Hematopoietic multipotent progenitor cell treated with erythropoietin and hydrocortisone succinate and interleukin-3 and kit ligand, for 8 days (in vitro differentiated cells): ENCODE measurements at places on chromosomes 3 and 15.

GRCh38 chr15:56984681-56985481 is 66.4 kb downstream of the TCF12 start:
- no peak for DNase-seq

DNA sequence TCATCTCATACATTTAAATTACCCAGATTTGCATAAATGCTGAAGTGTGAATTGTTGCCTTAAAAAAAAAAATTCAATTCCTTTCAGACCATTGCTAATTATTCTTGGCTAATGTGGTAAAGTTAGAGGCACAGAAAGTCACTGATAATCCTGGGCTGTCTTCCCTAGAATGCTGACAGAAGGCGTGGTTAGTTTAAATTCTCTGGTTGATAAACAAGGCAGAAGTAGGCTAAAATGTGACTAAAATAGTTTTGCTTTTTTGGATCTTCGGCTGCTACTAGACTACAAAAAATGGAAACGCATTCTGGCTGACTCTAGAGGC is 193.7 kb downstream of the OTOL1 start:
- no peak for DNase-seq

DNA sequence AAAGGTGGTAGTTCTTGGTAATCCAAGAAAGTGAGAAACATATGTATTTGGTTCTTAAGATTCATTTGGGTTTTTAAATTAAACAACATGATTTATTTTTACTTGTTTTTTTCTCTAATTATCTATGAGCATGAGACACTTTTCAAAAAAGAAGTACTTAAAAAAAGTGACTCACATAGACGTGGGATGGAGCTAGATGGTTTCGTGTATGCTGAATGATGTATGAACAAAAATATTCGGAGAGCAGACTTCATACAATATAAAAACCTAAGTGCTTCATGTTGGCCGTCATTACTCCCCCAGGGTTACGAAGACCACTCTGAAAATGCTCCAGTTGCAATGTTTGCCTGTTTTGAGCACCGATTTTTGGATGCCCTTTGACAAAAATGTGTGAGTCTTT is 90.9 kb downstream of the RORA start:
- DNase-seq = no peak

DNA sequence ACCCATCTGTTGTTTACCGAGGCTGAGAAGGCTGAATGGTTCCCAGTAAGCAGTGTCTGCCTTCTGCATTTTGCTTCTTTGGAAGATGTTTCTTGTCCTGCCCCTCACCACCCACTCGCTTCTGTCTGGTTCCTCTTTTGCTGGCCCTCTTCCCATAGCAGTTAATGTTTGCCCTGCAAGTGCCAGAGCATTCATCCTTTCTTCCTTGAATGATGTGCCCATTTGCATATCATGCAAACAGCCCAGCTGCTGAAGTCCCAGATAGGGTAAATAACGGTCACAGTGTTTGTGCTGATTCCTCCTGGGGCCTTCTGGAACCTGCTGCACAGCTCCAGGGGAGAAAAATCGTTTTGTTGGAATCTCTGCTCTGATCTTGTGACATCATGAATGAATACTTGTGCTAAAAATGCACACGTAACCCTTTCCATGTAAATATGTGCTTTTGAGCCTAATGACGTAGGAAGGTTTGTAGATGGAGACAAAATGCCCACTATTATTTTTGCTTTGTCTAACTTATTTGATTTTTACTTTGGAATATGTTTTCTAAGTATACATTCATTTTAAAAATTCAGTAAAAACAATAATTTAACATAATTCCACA is 381.0 kb downstream of the SOX2 start:
- no peak for DNase-seq

DNA sequence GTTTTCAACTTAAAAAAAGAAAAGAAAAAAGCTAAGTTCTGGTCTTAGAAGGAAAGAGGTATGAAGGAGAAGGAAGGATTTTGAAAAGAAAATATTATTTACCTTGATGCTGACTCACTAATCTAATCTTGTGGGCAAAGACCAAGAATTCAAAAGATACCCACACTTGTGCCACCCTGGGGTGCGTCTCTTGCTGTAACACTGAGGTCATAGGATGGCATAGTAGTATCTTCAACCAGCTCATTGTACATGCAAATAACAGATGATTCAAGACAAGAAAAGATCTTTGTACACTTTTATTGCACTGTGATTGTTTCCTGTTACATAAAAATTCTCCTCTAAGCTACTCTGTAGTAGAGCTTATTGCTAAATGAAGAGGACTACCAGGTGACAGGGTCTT is 17.3 kb downstream of the PLS1 start:
- DNase-seq = peak; percentile 46

- DNase-seq = no peak
Observed at GRCh38 chr3:126441256-126441880, 34.3 kb downstream of the ZXDC start.

- DNase-seq = no peak
Observed at GRCh38 chr3:5673521-5673920, 486.0 kb downstream of the EDEM1 start.

- no peak for DNase-seq
Observed at GRCh38 chr3:178201714-178202113, 334.5 kb upstream of the KCNMB2 start.

GRCh38 chr3:190541560-190541959 is 27.7 kb downstream of the IL1RAP start:
- DNase-seq = no peak

DNA sequence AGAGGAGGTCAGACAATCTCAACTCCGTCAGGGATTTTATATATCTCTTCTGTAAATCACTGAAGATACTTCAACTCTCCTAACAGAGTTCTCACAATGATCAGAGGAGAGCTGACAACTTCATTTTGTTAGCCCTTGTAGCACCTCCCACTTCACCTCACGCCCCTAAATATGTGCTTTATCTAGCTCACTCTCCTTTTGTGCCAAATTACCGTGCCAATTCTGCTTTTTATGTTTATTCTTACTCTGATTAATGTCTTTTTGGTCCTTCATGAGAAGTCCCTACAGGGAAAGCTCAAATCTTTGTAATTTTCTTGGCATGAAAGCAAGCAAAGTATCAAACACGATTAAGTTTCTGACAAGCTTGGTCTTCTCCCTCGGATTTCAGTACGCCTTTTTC is 636.1 kb upstream of the NAALADL2 start:
- DNase-seq = no peak

- DNase-seq = peak; percentile 19
Observed at GRCh38 chr3:165854696-165855095, 17.5 kb upstream of the BCHE start.

DNA sequence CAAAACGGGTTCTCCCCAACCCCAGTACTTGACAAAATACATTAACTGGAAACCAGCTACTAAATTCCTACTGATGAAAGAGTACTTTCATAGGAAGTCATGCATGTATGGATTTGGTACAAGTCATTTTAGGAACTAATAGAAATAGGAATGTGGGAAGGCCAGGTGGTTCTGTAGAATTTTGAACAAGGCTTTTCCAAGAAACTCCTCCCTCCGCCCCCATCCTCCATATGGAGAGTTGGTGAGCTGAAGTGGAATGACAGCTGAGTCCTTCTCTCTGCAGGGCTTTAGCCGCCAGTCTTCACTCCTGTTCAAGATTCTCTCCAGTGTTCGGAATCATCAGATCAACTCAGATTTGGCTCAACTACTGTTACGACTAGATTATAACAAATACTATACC is 33.2 kb downstream of the TUBGCP4 start:
- no peak for DNase-seq

GRCh38 chr3:190586631-190587011 is 72.7 kb downstream of the IL1RAP start:
- DNase-seq = peak; percentile 2

DNA sequence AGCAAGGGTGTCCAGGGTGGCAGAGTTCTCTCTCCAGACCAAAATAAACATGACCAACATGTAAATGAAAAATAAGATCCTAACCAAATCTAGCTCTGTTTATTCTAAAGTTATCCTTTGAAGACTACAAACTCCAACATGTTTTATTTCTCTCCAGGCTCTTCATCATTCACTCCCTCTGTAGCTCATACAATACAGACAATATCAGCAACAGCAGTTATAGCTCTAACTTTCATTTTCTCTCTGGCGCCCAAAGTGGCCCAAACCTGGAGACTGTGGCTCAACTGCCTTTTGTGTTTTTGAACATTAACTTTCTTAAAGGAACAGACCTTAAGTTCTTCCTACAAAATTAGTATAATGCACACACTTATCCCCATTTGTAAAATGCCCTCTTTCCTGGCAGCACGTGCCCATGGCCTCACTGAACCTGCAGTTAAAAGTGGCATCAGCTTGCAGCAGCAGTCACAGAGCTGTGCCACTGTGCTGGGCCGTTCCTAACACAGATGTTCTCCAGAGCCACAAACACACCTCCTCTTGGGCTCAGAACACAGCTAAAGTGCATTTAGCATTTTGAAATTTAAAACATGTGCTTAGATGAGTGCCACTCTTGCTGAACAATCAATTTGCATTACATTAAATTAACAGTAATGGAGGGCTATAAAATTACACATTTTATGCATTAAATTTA is 91.9 kb downstream of the RORA start:
- DNase-seq = no peak

DNA sequence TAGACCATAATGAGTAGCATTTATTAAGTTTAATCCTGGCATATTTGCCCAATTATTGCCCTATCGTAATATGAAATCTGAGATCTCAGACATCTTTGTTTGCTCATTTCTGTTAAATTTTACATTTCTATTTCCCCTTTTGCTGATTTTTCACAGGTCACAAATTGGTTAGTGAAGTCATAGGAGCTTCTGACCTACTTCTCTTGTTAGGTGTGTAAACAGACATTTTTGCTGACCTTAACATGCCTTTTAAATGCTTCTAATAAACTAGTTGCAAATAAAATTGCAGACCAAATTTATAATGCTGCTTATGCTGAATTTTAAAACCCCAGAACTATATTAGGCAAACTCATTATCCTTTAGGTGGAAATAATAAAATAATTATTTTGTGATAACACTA is 24.6 kb downstream of the OPA1 start:
- no peak for DNase-seq

- no peak for DNase-seq
Observed at GRCh38 chr15:49190586-49190985, 20.5 kb downstream of the GALK2 start.

- DNase-seq = no peak
Observed at GRCh38 chr3:101292027-101292426, 28.3 kb downstream of the IMPG2 start.

- DNase-seq = no peak
Observed at GRCh38 chr3:100374521-100374920, 26.4 kb downstream of the TOMM70 start.

- no peak for DNase-seq
Observed at GRCh38 chr3:156472684-156473083, 82.2 kb downstream of the SSR3 start.

GRCh38 chr3:4531478-4532025 is 38.4 kb downstream of the ITPR1 start:
- DNase-seq = peak; percentile 59

DNA sequence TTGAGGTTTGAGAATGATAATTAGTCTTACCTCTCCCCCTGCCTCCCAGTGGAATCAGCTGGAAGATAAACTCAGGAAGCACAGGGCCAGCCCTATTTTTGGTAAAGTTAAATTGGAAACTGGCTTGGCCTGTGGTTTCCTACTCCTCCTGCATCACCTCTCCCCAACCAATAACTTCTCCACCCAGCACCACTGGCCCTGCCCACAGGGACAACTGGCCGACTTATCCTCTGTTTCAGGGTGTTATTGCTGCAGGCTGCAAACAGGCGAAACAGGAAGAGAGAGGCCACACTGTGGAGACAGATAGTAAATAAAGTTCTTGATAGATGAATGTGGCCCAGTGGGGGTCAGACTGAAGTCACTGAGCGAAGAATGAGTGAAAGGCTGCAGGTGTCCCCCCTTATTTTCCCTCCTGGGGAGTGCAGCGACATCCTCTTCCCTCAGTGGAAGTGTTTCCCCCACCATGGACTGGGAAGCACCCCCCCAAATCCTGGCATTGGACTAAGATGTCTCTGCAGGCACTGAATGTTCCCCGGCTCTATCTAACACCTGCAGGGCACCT is 47.1 kb downstream of the PDIA5 start:
- peak; percentile 16 for DNase-seq

GRCh38 chr3:54427501-54427900 is 305.1 kb downstream of the CACNA2D3 start:
- DNase-seq = no peak

GRCh38 chr15:38242055-38242454 is 10.6 kb upstream of the SPRED1 start:
- DNase-seq = no peak

GRCh38 chr15:74535388-74536084 is 5.5 kb upstream of the ARID3B start:
- no peak for DNase-seq

GRCh38 chr3:128650096-128651050 is at the start of gene RPN1:
RPN1 (minus strand) TSS chr3:128650818; CDS start chr3:128650800, 18 bp downstream.
- peak; percentile 95 for DNase-seq

GRCh38 chr3:29408676-29409075 is 127.8 kb downstream of the RBMS3 start:
- DNase-seq = no peak

DNA sequence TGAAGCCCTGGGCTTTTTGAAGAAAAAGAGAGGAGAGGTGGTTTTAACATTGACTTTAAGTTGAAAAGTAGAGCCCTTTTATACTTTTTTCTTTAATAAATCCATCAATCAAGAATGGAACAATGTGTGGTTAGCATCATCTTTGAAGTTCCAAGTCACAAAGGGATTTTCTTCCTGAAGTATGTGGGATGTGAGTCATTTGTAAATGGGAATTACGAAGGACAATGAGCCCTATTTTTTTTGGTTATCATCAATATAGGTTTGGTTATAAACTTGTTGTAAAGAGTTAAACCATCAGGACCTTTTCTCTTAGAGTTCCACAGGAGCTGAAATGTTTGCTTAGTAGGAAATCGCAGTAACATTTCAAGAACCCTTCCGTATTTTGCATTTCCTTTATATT is 38.3 kb downstream of the PIK3CA start:
- no peak for DNase-seq

- no peak for DNase-seq
Observed at GRCh38 chr3:29481969-29482767, 201.3 kb downstream of the RBMS3 start.

- DNase-seq = no peak
Observed at GRCh38 chr3:141335531-141336061, 32.7 kb upstream of the ZBTB38 start.

- no peak for DNase-seq
Observed at GRCh38 chr3:187773233-187774184, 28.2 kb upstream of the BCL6 start.

DNA sequence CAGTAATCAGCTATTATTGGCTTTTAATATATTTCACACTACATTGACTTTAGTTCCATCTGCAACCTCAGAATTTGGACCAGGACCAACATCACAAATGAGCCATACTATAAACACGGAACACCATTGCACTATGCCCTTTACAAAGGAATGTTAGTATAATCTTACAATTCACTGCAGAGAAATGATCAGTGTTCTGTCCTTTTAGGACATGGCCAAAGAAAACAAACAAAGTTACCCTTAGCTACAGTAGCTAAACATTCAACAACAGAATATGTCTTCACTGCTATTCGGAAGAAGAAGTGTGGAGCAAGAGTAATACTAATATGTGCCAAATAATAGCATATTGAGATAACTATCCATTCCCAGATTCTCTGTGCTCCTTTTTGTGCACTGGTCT is 90.4 kb downstream of the NAALADL2 start:
- no peak for DNase-seq

GRCh38 chr3:149871855-149872254 is 58.8 kb downstream of the RNF13 start:
- no peak for DNase-seq

- DNase-seq = no peak
Observed at GRCh38 chr3:56053727-56054126, 414.5 kb downstream of the ERC2 start.

GRCh38 chr3:129934234-129935123 is 40.0 kb upstream of the TRH start:
- DNase-seq = peak; percentile 26
